ENCODE measurements at places on chromosomes 1 and 21.

DNA sequence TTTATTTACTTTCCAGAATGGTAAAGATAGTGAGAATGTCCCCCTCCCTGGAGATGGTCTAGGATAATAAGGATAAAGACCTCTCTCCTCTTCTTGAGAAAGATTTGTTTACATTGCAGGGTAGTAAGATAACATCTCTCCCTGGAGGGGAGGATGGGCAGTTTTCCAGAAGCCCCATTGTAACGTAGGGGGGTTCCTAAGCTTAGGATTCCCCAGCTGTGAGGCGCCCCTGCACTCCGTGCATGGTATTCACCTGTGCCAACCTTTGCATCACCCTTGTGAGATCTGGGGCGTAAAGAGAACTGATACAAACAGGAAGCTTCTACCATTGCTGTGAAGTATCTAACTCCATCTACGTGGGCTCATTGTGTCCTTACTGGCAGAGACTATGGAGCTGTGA, 148.7 kb upstream of the DNAH14 start:
- H3K4me1 ChIP-seq: peaks cover 6% of the 10 kb centered on the region
- H3K27ac ChIP-seq: no peak overlapping the region
- no peaks in the 10 kb centered on the region for H3K27me3 ChIP-seq
- no peaks in the 10 kb centered on the region for H3K36me3 ChIP-seq

DNA sequence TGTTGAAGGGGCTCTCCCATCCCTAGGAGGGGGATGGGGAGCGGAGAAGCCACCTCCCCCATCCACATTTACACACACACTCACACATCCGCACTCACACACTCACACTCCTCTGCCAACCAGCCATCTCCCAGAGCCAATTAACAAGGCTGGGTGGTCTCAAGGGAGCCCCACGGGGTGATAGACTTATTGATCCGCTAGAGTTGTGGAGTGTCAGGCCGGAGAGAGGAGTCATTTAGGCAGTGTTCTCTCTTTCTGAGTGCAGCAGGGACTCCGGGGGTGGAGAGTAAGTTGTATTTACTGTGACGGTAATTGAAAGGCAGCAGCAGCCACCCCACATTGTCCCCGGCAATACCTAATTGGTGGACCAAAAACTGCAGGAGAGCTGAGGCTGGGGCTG, 61.6 kb downstream of the KLHDC7A start:
- H3K4me3 ChIP-seq: no peak overlapping the region
- H3K36me3 ChIP-seq: no peaks in the 10 kb centered on the region
- DNase-seq: no peak
- H3K4me1 ChIP-seq: no peaks in the 10 kb centered on the region
- H3K27me3 ChIP-seq: no peaks in the 10 kb centered on the region

GRCh38 chr1:47705517-47706130, 267.8 kb downstream of the FOXD2 start:
- peaks cover 11% of the 10 kb centered on the region for H3K27me3 ChIP-seq
- H3K4me3 ChIP-seq: no peak overlapping the region

GRCh38 chr1:6241887-6242740, 1.9 kb upstream of the HES3 start:
- no peaks in the 10 kb centered on the region for H3K36me3 ChIP-seq
- DNase-seq: no peak
- no peak overlapping the region for H3K27ac ChIP-seq

DNA sequence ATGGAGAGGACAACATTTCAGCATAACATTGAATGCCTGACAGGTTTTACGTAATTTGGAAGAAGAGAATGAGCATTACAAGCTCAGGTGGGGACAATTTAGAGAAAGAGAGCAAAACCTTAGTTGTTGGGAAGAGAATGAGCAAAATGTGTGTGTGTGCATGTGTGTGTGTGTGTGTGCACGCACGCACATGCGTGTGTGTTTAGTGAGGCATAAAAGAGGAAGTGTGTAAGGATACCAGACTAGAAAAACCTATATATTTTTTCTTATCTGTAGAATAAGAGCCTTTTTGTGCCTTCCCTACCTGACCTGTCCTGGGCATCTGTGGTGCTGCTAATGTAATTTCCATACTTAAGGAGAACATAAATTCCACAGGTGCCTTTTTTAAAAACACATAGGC, 99.0 kb upstream of the PLXNA2 start:
- no peak overlapping the region for H3K27ac ChIP-seq
- H3K4me3 ChIP-seq: no peak overlapping the region
- H3K4me1 ChIP-seq: no peaks in the 10 kb centered on the region
- no peak for DNase-seq
- H3K36me3 ChIP-seq: no peaks in the 10 kb centered on the region

GRCh38 chr1:111618081-111618480, 1.5 kb upstream of the RAP1A start:
- no peak overlapping the region for H3K4me3 ChIP-seq
- peaks cover 67% of the 10 kb centered on the region for H3K4me1 ChIP-seq
- no peaks in the 10 kb centered on the region for H3K27me3 ChIP-seq

GRCh38 chr1:72137656-72138055, 144.7 kb downstream of the NEGR1 start:
- H3K4me1 ChIP-seq: no peaks in the 10 kb centered on the region
- H3K27me3 ChIP-seq: no peaks in the 10 kb centered on the region
- no peak overlapping the region for H3K27ac ChIP-seq
- H3K36me3 ChIP-seq: no peaks in the 10 kb centered on the region
- no peak for DNase-seq

DNA sequence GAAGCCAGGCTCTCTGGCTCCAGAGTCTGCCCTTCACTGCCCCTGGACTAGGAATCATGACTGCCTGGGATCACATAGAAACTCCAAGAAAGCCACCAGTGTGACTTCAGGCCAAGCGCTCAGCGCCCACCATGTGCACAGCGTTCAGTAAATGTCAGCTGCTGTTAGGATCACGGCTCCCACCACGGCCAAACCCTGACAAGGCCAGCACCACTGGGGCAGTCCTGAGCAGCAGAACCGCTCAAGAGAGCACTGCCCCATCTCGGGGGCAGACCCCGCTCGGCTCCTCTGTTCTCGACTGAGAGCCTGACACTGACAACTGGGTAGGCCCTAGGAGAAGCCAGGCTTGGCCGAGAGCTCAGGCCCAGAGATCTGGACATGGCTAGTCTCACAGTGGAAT, 10.0 kb downstream of the CAPZB start:
- peak overlapping the region; percentile 80 for H3K27ac ChIP-seq
- no peaks in the 10 kb centered on the region for H3K27me3 ChIP-seq
- H3K36me3 ChIP-seq: peaks cover 18% of the 10 kb centered on the region
- no peak for DNase-seq
- H3K4me3 ChIP-seq: no peak overlapping the region

DNA sequence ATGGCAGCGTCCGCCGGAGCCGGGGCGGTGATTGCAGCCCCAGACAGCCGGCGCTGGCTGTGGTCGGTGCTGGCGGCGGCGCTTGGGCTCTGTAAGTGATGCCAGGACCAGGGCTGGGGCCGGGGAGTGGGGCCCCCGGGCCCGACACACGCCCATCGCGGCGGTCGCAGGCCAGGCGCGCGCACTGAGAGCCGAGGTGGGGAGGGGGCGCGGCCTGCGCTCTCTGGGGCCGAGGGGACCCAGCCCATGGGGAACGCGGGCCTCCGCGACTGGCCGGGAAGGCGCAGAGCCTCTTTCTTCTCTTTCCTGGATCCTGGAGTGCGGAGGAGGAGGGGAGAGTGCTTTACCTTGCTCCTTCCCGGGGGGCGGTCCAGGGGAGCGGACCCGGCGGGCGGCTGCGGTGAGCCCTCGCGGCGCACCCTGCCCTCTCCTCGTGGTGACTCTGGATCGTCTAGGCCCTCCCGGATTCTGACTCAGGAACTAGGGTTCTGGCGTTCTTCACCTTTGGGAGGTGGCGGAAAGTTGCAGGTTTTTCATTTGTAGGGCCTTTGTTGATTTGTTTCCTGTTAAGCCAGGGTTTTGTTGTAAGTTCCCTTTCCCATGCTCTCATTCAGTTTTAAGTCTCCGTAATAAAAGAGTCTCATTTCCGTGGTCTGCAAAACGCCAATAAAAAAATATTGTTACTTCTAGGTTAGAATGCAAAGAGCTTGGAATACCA, 529 bp downstream of the MPZL1 start:
- peak overlapping the region; percentile 57 for H3K4me3 ChIP-seq
- H3K36me3 ChIP-seq: no peaks in the 10 kb centered on the region
- peaks cover 25% of the 10 kb centered on the region for H3K4me1 ChIP-seq
- peak overlapping the region; percentile 44 for H3K27ac ChIP-seq

GRCh38 chr1:219476716-219477115, 136.2 kb downstream of the ZC3H11B start:
- DNase-seq: no peak
- no peaks in the 10 kb centered on the region for H3K4me1 ChIP-seq
- no peak overlapping the region for H3K4me3 ChIP-seq
- no peak overlapping the region for H3K27ac ChIP-seq
- H3K36me3 ChIP-seq: no peaks in the 10 kb centered on the region

GRCh38 chr1:235013512-235013911, 115.1 kb downstream of the TOMM20 start:
- peaks cover 45% of the 10 kb centered on the region for H3K4me1 ChIP-seq
- peak overlapping the region; percentile 91 for H3K27ac ChIP-seq
- H3K27me3 ChIP-seq: no peaks in the 10 kb centered on the region
- no peak for DNase-seq
- H3K4me3 ChIP-seq: no peak overlapping the region
- H3K36me3 ChIP-seq: no peaks in the 10 kb centered on the region

DNA sequence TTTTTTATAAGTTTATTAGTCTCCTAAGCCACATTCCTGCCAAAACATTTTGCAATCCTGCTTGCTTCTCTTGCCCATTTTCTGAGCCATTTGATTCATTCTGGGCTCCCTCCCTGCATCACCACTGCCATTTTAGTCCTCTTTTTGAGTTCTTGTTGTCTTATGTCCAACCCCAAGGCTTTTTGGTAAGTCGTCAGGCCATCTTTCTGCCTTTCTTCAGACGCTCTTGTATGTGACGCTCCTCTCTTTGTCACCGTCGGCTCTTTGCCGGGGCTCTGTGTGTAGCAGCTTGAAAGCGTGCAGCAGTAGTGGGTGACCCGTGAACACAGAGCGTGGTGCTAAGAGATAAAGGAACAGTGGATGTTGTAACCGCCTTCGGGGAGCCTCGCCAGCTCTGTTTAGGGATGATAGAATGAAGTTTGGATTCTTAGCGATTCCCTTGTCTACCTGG, 14.6 kb downstream of the HUNK start:
- no peaks in the 10 kb centered on the region for H3K27me3 ChIP-seq
- no peak overlapping the region for H3K27ac ChIP-seq
- H3K4me1 ChIP-seq: no peaks in the 10 kb centered on the region

GRCh38 chr1:51002516-51002915, 32.5 kb downstream of the CDKN2C start:
- no peak for DNase-seq
- H3K27ac ChIP-seq: no peak overlapping the region
- H3K36me3 ChIP-seq: no peaks in the 10 kb centered on the region
- H3K27me3 ChIP-seq: no peaks in the 10 kb centered on the region

GRCh38 chr21:14382486-14382834, 486 bp downstream of the HSPA13 start:
- peak overlapping the region; percentile 84 for H3K27ac ChIP-seq
- DNase-seq: no peak
- H3K4me1 ChIP-seq: peaks cover 35% of the 10 kb centered on the region

GRCh38 chr1:82775406-82776000, 974.8 kb downstream of the ADGRL2 start:
- no peaks in the 10 kb centered on the region for H3K27me3 ChIP-seq
- H3K27ac ChIP-seq: no peak overlapping the region
- H3K4me1 ChIP-seq: no peaks in the 10 kb centered on the region
- H3K36me3 ChIP-seq: no peaks in the 10 kb centered on the region

DNA sequence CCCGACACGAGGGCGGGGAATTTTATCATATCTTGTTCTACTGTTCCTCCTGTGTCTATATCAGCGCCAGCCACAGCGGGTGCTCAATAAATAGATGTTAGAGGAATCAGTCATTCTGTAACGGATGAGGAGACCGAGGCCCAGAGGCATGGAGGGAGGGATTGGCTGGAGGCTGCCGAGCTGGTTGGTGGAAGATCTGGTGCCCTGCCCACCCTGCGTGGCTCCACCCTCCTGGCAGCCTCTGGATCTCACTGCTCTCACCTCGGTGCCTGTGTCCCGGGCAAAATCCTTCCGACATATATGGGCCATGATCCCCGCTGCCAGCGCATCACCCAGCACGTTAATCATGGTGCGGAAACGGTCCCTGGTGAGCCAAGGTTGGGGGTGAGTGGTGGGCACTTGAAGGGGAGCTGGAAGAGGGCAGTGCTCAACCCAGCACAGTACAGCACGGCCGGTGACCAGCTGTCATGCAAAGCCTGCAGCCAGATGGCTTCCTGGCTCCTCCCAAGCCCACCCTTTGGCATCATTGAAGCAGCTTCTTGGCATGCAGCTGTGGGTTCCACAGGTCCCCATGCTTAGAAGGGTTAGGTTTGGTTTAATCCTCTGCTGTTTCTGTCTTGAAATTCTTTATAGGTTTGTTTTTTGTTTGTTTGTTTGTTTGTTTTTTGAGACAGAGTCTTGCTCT, 26.7 kb downstream of the PODN start:
- no peaks in the 10 kb centered on the region for H3K4me1 ChIP-seq
- no peaks in the 10 kb centered on the region for H3K27me3 ChIP-seq
- no peaks in the 10 kb centered on the region for H3K36me3 ChIP-seq
- no peak overlapping the region for H3K27ac ChIP-seq
- H3K4me3 ChIP-seq: no peak overlapping the region

GRCh38 chr21:19120591-19120990, 717.0 kb upstream of the TMPRSS15 start:
- no peaks in the 10 kb centered on the region for H3K36me3 ChIP-seq
- H3K27ac ChIP-seq: no peak overlapping the region
- no peak for DNase-seq
- H3K27me3 ChIP-seq: no peaks in the 10 kb centered on the region
- no peak overlapping the region for H3K4me3 ChIP-seq

GRCh38 chr1:87790756-87791155, 462.1 kb downstream of the LMO4 start:
- no peaks in the 10 kb centered on the region for H3K4me1 ChIP-seq
- H3K4me3 ChIP-seq: no peak overlapping the region
- no peak overlapping the region for H3K27ac ChIP-seq
- no peaks in the 10 kb centered on the region for H3K27me3 ChIP-seq
- DNase-seq: no peak

DNA sequence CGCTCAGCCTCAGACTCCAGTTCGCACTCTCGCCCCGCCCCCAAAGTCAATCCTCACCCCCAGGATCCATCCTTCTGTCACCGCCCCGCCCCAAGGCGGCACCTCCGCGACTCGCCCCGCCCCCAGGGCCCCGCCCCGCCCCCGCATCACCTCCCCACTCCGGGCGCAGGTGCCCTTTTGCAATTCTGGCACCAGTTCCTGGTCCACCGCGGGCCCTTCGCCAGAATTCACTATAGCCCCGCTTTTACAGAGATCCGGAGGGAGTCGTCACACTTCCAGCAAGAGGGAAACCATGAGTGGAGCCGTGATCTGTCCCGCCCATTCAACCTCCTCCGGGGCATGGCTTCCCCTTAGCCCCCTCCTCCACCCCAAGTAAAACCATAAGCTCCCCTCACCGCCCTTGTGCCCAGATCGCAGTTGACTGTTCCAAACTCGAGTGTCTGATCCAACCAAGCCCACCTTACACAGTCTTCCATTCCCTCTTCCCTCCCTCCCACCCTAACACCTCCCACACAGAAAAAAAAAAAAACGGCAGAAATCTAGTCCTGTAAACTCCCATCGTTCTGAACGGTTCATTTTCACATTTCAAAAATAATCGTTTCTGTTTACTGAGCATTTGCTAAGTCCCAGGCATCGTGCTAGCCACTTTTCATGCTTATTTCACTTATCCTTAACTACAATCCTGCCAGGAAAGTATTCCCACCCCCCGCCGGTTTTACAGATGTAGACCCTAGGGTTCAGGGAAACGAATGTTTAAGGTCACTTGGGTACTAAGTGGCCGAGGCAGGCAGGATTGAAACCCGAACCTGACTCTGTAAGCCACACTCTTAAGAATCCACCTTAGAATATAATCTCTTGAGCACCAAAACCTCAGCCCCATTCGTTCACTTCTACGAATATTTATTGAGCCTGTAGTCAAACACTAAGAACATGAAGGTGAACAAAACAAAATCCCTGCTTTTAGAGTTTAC, 1.3 kb upstream of the DNAJC16 start:
- peak overlapping the region; percentile 71 for H3K27ac ChIP-seq
- H3K27me3 ChIP-seq: no peaks in the 10 kb centered on the region
- peaks cover 43% of the 10 kb centered on the region for H3K4me1 ChIP-seq
- peak; percentile 1 for DNase-seq
